ENCODE measurements at places on chromosomes 6 and 20.

GRCh38 chr6:3724451-3725144 is 26.9 kb downstream of the PXDC1 start:
- DNase-seq: no peak

DNA sequence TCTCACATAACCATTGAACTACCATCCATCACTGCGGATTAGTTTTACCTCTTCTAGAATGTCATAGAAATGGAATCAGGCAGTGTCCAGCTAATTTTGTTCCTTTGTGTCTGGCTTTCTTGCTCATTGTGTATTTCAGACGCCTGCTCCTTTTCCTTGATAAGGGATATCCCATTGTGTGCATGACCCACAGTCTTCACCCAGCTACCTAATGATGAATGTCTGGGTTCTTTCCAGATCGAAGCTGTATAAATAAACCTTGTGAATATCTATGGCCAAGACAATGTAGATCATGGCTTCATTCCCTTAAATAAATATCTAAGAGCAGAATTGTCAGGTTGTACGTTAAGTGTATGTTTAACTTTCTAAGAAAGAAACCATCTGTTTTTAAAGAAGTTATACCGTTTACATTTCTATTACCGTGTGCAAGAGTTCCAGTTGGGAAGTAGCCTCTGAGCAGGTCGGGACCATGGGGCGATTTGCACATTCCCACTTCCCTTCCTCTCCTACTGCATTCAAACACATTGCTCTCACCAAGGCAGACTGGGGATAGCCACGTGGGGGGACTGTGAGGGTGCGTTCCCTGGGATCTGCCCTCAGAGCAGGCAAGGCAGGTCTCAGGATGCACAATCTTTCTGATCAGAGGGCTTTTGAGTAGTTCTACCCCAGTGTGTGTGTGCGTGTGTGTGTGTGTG is 13.1 kb downstream of the CD93 start:
- no peak for DNase-seq

DNA sequence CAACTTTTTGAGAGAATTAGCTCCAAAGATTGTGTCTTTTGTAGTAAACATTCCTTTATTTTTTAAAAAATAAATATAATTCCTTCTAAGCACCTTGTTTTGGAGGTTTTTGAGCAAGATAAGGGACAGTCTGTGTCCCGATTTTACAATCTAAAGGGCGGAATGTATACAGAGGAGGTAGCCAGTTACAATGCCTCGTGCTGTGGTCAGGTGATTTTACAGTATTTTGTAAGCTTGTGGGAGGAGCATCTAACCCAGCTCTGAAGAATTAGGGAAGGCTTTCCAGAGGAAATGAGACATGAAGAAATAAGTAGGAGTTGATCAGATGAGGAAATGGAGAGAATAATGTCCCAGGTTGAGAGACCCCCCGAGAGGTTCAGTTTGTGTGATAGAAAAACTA is 1.3 kb downstream of the HINT3 start:
- no peak for DNase-seq

GRCh38 chr6:13788820-13789219 is 25.5 kb downstream of the MCUR1 start:
- DNase-seq: no peak

GRCh38 chr20:5612581-5613301 is 137.5 kb upstream of the SHLD1 start:
- no peak for DNase-seq

- DNase-seq: no peak
These were observed 396.5 kb downstream of the HDGFL1 start for GRCh38 chr6:22965889-22966288.

DNA sequence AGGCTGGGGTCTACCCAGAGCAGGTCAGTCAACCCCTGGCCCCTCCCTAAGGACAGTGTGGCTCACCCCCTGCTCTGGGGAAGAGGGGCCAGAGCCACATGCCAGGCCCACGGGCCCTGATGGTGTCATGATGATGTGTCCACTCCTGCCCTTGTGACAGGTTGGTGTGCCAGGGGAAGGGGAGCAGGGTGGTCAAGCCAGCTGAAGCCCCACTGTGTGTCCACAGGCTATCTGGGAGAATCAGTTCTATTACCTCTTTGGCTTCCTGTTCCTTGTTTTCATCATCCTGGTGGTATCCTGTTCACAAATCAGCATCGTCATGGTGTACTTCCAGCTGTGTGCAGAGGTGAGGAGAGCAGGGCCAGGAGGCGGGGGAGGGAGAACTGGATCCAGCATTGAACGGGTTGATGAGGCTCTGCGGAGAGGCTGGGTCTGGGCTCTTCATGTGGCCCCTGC is 47.7 kb downstream of the PLAGL2 start:
- DNase-seq: no peak

GRCh38 chr6:36924778-36925374 is 29.7 kb upstream of the PI16 start:
- no peak for DNase-seq

- DNase-seq: no peak
These were observed 521.0 kb upstream of the EPHA7 start for GRCh38 chr6:93940381-93940780.

DNA sequence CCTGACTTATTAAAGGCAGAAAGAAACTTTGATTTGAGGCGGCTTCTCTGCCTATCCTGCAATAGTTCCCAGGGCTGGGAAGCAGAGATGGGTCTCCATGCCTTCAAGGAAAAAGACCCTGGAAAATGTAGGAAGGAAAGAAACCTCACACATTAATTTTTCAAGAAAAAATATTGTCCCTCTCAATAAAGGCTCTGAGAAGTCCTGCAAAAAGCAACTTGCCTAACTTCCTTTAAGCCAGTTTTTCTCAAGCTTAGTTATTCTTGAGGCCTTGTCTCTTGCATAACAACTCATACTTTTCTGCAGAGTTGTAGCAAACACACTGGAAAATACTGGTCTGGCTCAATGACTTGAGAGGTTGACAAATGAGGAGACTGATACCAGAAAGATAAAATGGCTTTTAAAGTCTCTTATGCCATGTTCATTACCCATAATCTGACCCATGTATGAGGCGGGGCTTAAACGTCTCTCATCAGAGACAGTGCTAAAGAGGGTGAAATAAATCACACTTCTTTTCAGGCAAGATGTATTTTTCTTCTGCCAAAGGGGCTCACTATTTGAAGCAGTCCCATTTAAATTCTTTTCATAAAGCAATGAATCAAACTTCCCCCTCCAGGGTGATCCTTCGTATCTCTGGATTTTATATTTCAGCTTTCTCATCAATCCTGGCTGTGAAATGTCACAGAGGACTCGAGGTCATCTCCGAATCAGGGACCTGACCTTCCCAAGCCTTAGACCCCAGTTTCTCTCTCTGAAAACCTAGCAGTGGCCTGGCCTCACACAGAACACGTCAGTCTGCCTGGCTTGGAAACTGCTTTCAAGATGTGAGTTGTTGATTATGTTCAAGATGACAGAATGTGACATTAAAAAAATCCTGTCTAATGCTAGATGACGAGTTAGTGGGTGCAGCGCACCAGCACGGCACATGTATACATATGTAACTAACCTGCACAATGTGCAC is 82.3 kb upstream of the KCNG1 start:
- DNase-seq: no peak

- DNase-seq: no peak
These were observed 161.4 kb downstream of the CD109 start for GRCh38 chr6:73857341-73857890.

- DNase-seq: no peak
These were observed 176.8 kb downstream of the BMP2 start for GRCh38 chr20:6944292-6944691.

DNA sequence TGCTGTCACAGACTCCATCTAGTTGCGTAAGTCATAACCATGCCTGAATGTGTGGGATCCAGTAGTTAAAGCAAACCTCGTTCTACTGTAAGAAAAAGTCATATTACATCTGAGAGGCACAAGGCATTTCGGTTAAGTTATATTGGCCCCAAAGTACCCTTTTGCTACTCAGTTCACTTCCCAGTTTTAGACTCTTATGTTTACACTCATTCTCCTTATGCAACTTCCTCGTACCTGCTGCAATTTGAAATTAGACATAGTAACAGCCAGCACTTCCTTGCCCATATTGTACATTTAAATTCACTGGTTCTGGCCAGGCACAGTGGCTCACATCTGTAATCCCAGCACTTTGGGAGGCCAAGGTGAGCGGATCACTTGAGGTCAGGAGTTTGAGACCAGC is 37.0 kb downstream of the PEX7 start:
- no peak for DNase-seq

DNA sequence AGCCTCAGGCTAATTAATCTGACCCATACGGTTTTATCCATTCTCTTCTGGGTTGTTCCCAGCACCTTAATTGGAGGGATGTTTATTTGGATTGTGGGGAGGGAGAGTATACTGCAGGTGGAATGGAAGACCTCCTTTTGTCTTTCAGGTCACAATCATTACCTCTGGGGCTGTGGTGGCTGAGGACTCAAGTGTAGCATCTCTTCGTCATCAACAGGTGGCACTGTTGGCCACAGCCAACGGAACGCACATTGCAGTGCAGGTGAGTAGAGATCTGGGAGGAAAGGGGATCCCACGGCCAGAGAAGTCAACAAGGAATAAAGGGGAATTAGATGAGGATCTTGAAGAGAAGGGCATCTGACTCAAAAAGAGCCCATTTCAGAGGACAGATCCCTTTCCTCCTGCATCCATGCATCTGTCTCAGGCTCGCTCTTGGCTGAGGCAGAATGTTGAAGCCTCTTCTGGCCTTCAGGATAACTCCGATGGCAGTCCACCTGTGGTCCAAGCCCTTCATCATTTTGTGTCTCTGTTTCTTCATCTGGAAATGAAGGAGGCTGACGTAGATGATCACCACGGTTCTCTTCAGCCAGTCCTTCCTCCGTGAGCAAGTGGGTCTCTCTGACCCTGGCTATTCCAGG is 3.2 kb upstream of the DEF6 start:
- DNase-seq: peak; percentile 44

GRCh38 chr20:1652104-1652503 is 5.5 kb downstream of the SIRPG start:
- no peak for DNase-seq

DNA sequence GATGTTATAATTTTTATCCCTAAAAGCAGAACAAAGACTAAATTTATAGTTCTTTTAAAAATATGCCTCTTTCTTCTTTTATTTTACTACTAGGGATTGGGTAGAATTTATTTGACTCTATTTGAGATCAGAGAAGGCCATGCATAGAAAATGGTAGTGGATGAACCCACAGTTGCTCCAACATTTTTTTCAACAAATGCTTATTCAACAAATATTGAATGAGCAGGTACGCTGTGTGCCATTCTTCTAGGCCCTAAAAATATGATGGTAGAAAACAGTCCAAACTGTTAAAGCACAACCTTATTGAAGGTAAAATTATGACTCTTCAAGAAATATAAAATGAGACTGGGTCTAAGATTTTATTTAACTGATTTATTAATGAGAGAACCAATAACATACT is 30.0 kb downstream of the OTOR start:
- DNase-seq: no peak

- no peak for DNase-seq
These were observed 720.9 kb downstream of the GRIK2 start for GRCh38 chr6:102114402-102114801.

GRCh38 chr6:41050536-41050935 is 2.5 kb upstream of the APOBEC2 start:
- no peak for DNase-seq

DNA sequence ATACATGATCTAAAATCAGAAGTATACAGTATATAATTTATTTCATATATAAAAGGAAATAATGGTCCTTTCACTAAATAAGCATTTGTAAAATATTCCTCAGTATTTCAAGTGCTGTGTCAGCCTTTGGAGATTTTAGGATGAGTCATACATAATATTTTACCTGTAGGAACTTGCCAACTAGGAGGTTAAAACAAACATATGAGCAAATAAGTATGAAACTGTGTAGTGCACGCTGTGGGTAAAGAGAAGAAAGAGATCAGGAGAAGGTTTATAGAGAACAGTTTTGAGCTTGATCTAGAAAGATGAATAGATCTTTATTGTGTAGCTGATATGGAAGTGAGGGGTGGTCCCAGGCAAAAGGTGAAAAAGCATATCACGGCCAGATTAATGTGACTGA is 169.9 kb upstream of the RNF217 start:
- DNase-seq: no peak

- no peak for DNase-seq
These were observed 24.6 kb downstream of the VSTM2L start for GRCh38 chr20:37927410-37928095.

DNA sequence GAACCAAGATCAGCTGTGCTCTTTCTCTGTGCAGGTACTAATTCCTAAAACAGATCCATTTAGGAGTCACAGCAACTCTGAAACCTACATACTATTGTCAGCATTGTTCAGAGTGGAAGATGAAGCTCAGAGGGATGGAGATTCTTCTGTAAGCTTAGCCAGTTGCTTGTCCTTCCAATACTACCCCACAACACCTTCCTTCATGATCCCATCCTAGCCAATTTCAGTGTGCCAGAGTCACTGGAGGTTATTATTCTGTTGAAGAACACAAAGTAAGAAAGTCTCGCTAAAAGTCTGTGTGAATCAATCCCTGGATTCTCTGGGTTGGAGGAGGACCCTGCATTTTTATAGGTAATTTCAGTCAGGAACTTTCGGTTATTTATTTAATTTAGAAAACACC is 2.3 kb downstream of the POPDC3 start:
- DNase-seq: no peak

DNA sequence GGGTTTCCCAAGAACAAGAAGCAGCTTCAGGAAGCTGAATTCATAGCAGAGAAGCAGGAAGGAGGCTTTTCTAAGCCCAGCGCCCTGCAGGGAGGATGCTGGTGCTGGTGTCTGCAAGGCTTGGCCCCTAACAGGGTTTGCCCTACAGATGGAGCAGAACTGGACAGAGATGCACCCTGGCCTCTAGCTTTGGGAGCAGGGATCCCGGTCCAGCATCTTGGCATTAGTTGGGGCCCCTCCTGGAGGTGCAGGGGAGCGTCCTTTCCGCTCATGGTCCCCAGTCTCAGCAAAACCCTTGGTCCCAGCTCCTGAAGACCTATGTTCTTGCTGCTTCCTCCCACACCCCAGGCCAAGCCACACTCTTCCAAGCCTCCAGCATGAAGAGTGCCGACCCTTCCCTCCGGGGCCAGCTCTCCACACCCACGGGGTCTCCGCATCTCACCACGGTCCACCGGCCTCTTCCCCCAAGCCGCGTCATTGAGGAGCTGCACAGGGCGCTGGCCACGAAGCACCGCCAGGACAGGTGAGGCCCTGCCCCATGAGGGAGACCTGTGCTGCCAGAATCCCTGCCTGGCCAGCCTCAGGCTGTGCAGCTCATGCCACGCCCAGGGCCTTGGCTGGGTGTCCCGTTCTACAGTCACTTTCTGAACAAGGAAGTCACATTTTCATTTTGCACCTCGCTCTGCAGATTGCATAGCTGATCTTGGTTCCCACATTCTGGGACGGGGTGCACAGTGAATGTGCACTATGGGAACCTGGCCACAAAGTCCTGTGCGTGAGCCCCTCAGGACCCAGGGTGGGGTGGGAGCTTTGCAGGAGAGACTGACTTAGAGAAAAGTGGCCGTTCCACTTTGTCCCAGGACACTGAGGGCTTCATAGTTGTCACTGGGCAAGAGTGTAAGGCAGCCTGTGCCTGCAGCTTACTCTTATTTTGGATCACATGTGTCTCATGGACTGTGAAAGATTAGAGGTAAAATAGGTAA is 160.2 kb downstream of the SYCP2 start:
- DNase-seq: no peak
